ENCODE measurements at places on chromosomes 6 and 20.

GRCh38 chr20:3156811-3157619 is 2.6 kb downstream of the FASTKD5 start:
- no peak for DNase-seq

GRCh38 chr20:51668515-51668914 is 99.7 kb downstream of the ATP9A start:
- DNase-seq = no peak

- DNase-seq = no peak
These were observed 11.7 kb upstream of the HCK start for GRCh38 chr20:32040142-32040953.

DNA sequence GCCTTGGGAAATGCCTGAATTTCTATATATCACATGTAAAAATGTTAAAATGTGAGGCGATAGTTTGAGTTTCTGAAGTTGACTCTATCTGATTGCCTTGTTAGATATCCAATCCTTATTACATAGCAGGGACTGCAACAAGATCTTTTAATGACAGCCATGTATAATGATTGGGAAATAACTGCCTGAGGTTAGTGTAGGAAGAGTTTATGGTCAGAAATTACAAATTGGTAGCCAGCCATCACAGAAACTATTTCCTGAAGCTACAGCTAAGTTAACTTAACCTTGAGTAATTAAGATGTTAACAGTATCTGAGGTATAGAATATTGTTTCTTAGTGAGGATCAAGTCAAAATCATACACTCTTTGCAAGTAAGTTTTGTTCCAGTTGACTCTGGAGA is 41.0 kb downstream of the AKIRIN2 start:
- no peak for DNase-seq

DNA sequence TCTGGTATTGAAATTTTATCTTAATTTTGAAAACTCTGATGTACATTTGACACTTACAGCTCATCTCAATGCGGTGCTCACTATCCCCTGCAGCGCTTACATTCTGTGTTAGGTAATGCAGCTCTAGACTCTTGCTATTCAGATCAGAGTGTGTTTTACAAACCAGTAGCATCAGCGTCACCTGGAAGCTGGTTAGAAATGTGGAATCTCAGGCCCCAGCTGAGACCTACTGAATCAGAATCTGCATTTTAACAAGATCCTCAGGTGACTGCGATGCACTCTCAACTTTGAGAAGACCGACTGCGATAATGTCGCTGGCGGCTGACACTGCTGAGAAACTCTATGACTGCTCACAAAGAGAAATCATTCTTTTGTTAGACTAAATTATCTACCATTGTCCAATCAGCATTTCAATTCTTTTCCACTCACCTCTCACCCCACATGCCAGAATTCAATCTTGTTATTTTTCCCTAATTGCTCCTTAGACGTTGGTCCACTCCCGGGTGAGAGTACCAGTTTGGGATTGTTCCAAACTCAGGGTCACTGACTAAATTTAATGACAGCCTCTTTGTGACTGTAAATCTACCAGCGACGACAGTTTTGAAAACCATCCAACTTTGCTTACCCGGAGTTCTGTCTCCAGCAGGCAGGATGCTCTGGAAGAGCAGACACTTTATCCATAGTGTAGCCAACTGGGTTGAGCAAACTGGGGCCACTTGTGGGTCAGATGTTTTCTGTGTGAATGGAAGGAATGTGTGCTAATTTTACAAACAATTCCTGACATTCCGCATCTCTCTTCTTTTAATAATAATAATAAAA is 140.1 kb upstream of the BTBD3 start:
- no peak for DNase-seq
